Left kidney (tissue), 8 donors: ENCODE measurements at places on chromosomes 3 and 15. TPM values are rescaled to one million over a fixed set of nuclear protein-coding genes. Genes with fewer than 3 reads are reported as not detected.

- DNase-seq, result no peak
These were observed 38.1 kb downstream of the SERPINI1 start for GRCh38 chr3:167773584-167773983.

GRCh38 chr3:117399311-117400078 is 689.9 kb downstream of the TUSC7 start:
- DNase-seq, result no peak

DNA sequence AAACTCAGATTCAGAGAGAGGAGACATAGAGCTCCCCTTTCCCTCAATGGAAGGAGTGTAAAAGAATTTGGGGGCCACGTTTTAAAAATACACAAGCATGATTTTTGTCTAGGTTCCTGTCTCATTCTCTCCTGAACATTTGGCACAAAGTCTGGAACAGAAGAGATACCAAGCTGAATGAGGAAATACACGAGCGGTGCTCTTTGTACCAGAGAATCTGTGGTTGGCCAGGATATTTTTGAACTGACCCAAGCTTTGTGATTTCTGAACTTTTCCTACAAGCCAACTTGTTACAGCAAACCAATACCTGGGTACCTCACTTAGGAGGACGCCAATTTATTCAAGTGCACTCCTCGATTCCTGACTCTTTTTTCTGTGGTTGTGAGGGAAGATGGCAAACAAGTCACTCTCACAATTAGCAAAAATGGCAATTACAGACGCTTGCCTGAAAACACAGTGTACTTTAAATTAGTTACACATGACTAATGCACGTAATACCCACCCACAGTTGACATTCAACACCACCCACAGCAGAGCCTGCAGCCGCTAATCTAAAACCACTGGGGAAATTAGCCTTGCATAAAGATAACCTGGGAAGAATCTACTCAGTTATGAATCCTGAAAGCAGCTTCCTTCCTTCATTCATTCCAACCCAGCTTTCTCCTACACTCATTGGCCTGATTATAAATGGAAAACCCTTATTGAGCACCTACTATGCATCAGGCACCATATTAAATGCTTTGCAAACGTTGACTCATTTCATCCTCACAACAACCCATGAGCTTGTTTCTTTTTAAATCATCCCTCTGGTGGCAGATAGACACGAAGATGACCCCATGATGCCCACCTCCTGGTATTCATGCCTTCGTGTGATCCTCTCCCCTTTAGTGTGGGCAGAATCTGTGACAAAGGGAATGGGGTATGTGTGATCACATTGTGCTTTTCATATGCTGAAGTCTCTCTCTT is 293.5 kb downstream of the KBTBD8 start:
- DNase-seq, result no peak

GRCh38 chr3:41267975-41268640 is 68.8 kb downstream of the CTNNB1 start:
- no peak for DNase-seq

DNA sequence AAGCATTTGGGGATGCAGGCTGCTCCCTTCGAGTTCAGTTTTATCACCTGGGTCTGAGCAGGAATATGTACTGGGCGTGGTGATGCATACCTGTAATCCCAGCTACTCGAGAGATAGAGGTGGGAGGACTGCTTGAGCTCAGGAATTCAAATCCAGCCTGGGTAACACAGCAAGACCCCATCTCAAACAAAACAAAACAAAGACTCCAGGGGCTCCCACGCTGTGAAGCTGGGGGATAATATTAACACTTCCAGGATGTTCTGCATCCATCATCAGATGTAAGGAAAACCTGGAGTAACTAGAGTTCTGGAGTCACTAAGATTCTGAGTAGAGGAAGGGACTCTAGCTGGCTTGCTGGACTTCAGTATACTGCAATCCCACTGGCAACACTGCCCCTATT is 40.6 kb downstream of the LYZL4 start:
- DNase-seq, result no peak

- DNase-seq, result no peak
These were observed 95.0 kb upstream of the GALNT15 start for GRCh38 chr3:16079519-16079918.

GRCh38 chr3:181896605-181897004 is 184.9 kb downstream of the SOX2 start:
- no peak for DNase-seq

GRCh38 chr3:53888232-53888631 is 3.4 kb downstream of the SELENOK start:
- DNase-seq, result no peak

DNA sequence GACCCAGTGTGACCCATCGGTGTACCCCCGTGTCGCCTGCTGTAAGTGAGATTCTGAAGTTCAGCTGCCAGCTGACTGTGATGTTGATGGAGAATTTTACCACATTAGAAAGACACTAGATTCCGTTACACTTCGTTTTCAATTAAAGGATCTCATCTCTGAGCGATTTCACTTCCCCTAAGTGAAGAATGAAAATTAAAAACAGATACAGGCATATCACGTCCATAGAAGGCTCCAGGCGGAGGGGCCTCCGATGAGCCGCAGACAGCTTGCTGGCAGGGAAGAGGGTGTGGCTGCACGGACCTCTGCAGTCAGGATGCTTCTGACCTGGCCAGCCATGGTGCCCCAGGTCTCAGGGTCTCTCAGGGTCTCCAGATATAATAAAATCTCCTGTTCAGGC is 6.6 kb upstream of the CPN2 start:
- no peak for DNase-seq

- DNase-seq, result no peak
These were observed 1088.9 kb downstream of the NAALADL2 start for GRCh38 chr3:175948041-175948440.

GRCh38 chr3:140103166-140103565 is 168.2 kb downstream of the CLSTN2 start:
- no peak for DNase-seq

- no peak for DNase-seq
These were observed 1039.6 kb downstream of the ROBO2 start for GRCh38 chr3:78079514-78079913.

DNA sequence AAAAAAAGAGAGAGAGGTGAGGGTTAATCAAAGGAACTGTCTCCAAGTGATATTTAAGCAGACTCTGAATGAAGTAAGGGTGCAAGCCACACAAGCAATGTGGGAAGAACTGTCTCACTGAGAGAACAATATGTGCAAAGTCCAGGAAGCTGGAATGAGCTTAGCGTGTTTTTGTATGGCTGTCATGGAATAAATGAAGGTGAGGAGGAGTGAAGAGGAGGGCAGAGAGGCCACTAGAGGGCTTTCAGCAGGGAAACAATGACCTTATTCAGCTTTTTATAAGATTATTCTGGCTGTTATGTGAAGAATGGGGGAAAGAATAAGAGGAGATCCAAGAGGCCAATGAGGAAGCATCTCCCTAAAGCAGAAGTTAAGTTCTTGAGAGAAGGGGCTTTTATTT is 86.9 kb upstream of the COL8A1 start:
- DNase-seq, result no peak

GRCh38 chr3:51378065-51378464 is 7.0 kb upstream of the MANF start:
- no peak for DNase-seq

- no peak for DNase-seq
These were observed 53.9 kb downstream of the NIPA2 start for GRCh38 chr15:22892333-22892732.

- DNase-seq, result no peak
These were observed 1.1 kb downstream of the CMTM8 start for GRCh38 chr3:32239307-32240158.

DNA sequence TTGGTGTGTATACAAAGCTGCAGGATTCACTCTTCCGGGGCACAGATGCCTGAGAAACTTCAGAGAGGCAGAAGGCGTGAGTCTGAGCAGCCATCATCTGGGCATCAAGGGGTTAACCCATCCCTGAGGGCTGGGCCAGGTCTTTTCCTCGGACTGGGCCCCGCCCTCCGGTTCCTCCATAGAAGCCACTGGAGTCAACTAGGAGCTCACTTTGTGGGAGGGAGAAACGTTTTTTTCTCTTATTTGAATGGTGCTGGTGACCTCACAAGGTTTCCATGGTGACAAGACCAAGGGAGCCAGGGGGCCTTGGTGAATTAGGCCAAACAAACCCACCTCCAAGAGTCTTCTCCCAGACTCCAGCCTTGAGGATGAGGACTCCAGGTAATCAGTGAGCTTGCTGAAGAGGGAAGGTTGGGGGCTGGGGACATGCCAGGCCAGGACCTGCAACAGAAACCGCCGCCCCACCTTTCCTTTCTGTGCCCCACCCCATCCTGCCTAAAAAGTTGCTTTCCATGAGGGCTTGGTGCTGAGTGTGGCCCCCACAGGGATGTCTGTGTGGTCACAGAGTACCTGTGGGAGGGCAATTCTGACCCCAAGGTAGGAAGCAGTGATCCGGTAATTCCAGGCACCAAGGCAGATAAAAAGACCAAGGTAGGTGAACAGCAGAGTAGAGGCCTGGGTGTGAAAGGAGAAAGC is 14.8 kb upstream of the INSYN1 start:
- DNase-seq, result no peak

- no peak for DNase-seq
These were observed 56.3 kb downstream of the PPM1L start for GRCh38 chr3:160812304-160812703.

- peak; percentile 44 for DNase-seq
These were observed 428.5 kb upstream of the PROK2 start for GRCh38 chr3:72213296-72214065.

- DNase-seq, result no peak
These were observed 168.8 kb upstream of the SMAD3 start for GRCh38 chr15:66896611-66897010.

DNA sequence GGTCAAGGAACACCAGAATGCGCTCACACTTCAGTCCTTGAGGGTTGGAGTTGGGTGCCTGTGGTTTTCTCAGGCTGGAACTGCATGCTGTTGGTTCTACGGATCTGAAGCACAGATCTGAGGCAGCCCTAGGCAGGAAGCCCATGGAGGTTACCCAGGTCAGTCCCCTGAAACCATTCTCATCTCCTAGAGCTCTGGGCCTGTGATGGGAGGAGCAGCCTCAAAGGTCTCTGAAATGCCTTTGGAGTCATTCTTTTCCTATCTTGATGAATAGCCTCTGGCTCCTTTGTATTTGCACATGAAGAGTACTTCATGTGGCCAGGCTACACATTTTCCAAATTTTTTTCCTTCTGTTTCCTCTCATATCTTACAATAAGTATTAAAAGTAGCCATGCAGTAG is 179.3 kb upstream of the UBE2E1 start:
- DNase-seq, result no peak

- no peak for DNase-seq
These were observed 572.6 kb downstream of the FOXP1 start for GRCh38 chr3:71010726-71011455.

- DNase-seq, result no peak
These were observed 695.8 kb downstream of the TUSC7 start for GRCh38 chr3:117405359-117405758.

DNA sequence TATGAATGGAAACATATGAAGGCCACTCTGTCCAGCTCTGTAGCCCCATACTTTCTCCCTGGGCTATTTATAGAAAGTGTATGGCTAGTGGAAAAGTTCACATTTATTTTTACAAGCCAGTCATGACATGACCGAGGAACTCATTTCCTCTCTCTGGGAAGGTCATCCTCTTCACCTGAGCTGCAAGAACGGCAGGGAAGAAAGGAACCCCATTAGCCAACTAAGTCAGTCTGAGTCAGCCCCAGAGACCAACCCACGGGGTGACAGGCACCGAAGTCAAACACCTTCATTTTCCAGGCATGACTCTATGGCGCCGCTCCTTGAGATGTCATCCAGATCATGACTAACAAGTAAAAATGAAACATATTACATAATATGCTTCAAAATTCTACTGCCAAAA is 4.8 kb downstream of the PAQR9 start:
- no peak for DNase-seq

DNA sequence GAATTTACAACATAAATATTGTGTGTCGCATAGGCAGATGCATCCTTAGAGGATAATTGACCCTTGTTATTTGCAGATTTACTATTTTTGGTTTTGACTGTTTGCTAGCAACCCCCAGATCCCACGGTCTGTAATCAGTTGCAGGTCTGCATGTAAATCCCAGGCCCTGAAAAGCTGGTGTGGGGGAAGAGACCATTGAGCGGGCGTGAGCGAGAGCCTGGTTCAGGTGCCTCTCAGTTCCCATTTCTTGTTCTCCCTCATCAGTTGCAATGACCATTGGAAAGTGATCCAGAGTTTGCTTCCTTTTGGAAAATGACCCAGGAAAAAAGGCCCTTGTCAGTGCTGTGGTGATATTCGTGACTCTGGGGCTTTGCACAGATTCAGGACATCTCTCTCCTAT is 238.9 kb downstream of the UACA start:
- no peak for DNase-seq

The CD47 gene
- polyA plus RNA-seq, result 90.2 TPM

The BCL2A1 gene
- polyA plus RNA-seq, result not detected

The MST1R gene
- polyA plus RNA-seq, result 2.8 TPM

The LTK gene
- polyA plus RNA-seq, result 1.7 TPM

The GCNT3 gene
- polyA plus RNA-seq, result 0.57 TPM

The GOLGA6A gene
- polyA plus RNA-seq, result 0.27 TPM

The RFX7 gene
- 27.4 TPM for polyA plus RNA-seq

The GATM gene
- 242 TPM for polyA plus RNA-seq

The ZMYND10 gene
- 4.2 TPM for polyA plus RNA-seq

The CX3CR1 gene
- polyA plus RNA-seq, result 4.7 TPM

The COL6A5 gene
- 0.07 TPM for polyA plus RNA-seq

The BTBD1 gene
- 71.0 TPM for polyA plus RNA-seq
